Parietal lobe (tissue), 2 donors: ENCODE measurements at places on chromosomes 2 and 18. TPM values are rescaled to one million over a fixed set of nuclear protein-coding genes. Genes with fewer than 3 reads are reported as not detected.

CCDC85A gene
- total RNA-seq, result 34.4 TPM

ZBTB7C gene
- 0.94 TPM for total RNA-seq

WNT6 gene
- not detected for total RNA-seq

SERPINB11 gene
- total RNA-seq, result not detected

ADRA2B gene
- total RNA-seq, result not detected

SNED1 gene
- total RNA-seq, result 5.6 TPM

DES gene
- not detected for total RNA-seq

PMAIP1 gene
- total RNA-seq, result 0.94 TPM

MGAT4A gene
- 36.0 TPM for total RNA-seq

GAL3ST2 gene
- 1.3 TPM for total RNA-seq
